ENCODE measurements at places on chromosomes 6 and 20.

GRCh38 chr6:167970230-167970629, 27.2 kb upstream of the KIF25 start:
- DNase-seq = no peak
- peaks cover 7% of the 10 kb centered on the region for H3K36me3 ChIP-seq
- no peaks in the 10 kb centered on the region for H3K4me1 ChIP-seq
- H3K27me3 ChIP-seq = no peaks in the 10 kb centered on the region
- H3K4me3 ChIP-seq = no peak overlapping the region
- no peak overlapping the region for H3K27ac ChIP-seq

GRCh38 chr6:72675396-72675795, 53.5 kb downstream of the KCNQ5 start:
- no peak overlapping the region for H3K4me3 ChIP-seq
- DNase-seq = no peak
- H3K4me1 ChIP-seq = peaks cover 2% of the 10 kb centered on the region

GRCh38 chr6:157763129-157763903, 59.7 kb upstream of the SNX9 start:
- H3K27me3 ChIP-seq = no peaks in the 10 kb centered on the region
- peaks cover 79% of the 10 kb centered on the region for H3K4me1 ChIP-seq
- H3K27ac ChIP-seq = peak overlapping the region; percentile 89
- H3K4me3 ChIP-seq = no peak overlapping the region
- DNase-seq = peak; percentile 52

DNA sequence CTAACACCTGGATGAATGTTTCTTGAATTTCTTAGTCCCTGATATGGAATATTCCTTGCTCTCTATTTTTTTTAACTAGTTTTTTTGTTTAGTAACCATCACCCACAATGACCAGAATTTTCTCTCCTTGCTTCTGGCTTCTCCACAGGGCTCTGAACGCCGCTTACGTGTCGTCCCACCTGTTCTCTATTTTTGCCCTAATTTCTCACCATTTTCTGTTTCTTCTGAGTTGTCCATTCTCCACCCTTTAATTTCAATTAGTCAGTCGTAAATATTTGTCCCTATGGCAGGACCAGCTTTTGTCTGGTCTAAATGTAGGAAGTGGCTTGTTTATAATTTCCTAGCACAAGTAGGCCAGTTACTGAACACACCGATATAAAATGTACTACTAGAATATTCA, 52.3 kb downstream of the PLCB4 start:
- DNase-seq = no peak
- no peaks in the 10 kb centered on the region for H3K36me3 ChIP-seq
- H3K27ac ChIP-seq = no peak overlapping the region
- H3K4me1 ChIP-seq = no peaks in the 10 kb centered on the region
- H3K27me3 ChIP-seq = no peaks in the 10 kb centered on the region
- no peak overlapping the region for H3K4me3 ChIP-seq

DNA sequence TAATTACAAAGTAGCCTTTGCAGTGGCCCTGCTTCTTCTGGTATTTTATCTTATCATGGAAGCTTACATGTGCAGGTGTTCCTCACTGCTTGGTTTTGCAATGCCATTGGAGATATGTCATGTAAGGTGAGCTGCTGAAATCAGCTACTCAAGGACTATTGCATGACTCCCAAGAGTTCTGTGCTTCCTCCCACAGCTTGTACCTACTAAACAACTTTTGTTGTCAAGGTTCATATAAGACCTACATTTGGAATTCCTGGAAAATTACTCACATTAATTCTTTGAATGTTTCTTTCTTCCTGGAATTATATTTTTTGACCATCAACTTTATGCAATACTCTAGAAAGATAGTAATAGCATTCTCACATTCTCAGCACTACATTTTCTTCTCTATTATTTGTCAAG, 427.5 kb upstream of the HSF2 start:
- peaks cover 5% of the 10 kb centered on the region for H3K4me1 ChIP-seq
- no peak overlapping the region for H3K27ac ChIP-seq
- H3K27me3 ChIP-seq = no peaks in the 10 kb centered on the region
- no peak overlapping the region for H3K4me3 ChIP-seq
- H3K36me3 ChIP-seq = no peaks in the 10 kb centered on the region

DNA sequence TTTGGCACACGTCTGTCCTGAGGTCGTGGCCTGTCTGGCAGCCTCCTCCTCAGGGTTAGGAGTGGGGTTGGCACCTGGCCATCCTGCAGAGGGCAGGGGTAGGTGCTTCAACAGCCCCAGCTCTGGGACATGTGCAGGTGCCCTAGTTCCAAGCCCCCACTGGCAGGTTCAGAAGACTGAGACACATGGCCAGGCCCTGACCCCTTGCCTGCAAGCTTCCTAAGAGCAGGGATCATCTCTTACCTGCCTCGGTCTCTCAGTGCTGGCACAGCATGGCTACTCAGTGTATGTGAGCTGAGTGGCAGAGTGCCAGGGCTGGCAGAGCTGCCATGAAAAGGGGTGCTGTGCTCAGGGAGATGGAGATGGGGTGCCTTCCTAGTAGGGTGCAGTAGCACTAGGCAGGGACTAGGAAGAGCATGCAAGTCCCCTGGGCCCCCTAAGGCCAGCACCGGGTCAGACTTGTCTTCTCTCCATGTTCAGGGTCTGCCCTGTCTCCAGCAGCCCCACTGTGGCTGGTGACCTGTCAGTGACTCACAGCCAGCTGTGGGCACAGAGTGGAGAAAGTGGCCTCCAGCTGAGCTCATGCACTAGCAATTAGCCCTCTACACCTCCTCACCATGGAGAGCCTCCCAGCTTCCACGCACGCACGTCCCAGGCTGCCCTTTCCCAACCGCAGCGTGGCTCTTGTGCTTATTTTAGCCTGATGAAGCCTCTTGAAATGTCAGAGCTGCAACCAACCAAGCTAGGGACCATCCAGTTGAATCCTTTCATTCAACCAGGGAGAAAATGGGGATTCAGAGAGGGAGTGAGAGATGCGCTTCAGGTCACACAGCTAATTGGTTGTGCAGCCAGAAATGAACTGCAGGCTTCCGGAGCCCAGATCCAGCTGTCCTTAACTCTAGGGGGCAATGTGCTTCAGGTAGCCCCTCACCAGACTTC, 116.6 kb downstream of the MRPL14 start:
- no peak overlapping the region for H3K4me3 ChIP-seq
- no peaks in the 10 kb centered on the region for H3K36me3 ChIP-seq
- H3K4me1 ChIP-seq = no peaks in the 10 kb centered on the region
- H3K27ac ChIP-seq = no peak overlapping the region
- DNase-seq = no peak
